Left colon (tissue), 2 donors: ENCODE measurements at places on chromosomes 5 and 9.

DNA sequence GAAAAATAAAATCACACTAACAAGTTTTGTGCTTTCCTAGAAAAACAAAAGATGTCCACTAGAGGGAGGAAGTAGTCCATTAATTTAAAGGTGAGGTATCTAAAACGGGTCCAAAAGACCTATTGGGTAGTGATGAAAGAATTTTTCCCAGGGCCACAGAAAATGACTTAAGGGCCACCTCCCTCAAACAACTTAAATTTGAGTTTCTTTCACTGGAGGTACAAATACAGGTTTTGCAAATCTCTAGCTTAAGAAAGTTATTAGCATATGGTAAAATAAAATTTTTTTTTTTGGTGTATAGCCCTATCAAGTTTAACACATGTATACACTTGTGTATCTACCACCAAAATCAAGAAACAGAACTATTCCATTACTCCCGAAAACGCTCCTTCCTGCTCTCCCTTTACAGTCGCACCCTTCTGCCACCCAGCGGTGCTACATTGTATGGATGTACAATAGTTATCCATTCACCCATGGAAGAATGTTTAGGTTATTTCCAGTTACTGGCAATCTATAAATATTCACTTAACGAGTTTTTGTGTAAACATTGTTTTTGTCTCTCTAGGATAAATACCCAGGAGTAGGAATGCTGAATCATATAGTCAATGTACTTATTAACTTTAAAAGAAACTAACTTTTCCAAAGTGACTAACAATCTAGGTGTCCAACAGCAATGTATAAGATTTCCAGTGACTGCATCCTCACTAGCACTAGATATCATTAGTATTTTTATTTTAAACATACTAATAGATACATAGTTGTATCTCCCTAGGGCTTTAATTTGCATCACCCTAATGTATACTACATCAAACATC is 21.9 kb downstream of the DEPDC1B start:
- peak; percentile 85 for DNase-seq

GRCh38 chr9:73558471-73558870 is 406.8 kb downstream of the ANXA1 start:
- DNase-seq = no peak

- no peak for DNase-seq
These were observed 139.3 kb upstream of the TLE4 start for GRCh38 chr9:79432485-79432884.

DNA sequence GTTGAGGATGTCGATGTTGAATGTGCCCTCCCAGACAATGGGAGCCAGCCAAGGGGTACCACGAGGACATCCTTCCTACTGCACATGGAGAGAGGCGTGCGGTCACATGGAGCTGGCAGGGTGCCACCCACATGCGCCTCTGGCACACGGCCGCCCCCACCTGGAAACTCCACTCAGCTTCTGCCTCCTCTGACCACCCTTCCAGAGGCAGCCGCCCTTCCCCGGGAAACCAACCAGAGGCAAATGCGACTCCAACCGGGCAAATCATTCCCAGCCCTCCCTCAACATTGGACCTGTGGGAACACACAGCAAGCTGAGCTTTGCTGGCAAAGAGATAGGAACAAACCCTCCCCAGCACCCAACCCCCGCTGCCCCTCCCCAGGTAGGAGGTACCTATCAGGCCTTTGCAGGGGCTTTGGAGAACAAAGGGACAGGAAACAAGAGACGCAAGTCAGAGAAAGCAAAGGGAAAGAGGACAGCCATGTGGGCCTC is 17.5 kb downstream of the ABO start:
- DNase-seq = no peak

DNA sequence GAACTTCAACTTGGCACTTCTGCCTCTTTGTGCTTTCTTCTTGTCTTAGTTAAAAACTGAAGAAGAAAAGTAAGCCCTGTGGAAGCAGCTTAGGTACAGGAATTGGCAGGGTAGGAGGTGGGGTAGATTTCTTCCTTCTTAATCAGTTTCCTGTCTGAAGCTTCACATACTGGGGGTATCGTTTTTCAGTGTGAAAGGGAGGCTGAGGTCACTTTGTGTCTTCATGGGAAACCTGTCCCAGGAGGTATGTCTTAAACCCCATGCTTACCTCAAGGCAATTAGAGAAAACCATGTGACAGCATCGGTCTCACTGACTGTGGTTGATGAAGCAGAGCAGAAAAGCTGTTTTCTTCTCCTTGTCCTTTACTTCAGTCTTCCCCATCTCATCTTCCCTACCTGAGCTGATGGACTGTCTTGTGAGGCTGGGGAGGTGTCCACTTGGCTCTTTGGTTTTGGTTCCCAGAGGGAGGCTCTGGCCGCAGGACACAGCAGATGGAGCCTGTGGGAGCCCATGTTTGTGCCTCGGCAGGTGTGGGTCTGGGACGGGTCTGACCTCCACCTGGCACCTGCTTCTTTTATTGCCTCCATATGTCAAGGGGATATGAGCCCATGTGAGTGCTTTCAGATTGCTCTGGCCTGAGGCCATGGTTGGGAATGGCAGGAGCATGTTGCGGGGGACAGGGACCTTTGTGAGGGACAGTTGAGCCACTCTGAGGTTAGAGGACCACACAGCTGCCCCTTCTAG is 47.0 kb downstream of the SH3GL2 start:
- no peak for DNase-seq

DNA sequence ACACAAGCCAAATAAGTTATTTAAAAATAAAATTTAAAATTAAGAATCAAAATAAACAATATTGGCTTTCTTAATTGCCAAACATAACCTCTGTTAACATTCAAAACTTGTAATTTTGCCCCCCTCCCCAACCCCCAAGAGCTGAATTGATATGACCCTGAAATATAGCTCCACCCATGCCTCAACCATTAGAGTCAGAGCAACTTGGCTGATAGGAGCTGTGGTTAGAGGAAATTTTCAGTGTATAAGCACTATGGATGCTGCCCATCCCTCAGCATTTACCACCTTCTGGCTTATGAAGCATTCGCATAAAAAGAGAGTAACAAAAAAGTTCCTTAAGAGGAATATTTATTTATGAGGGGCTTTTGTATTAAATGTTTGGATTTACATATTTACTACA is 6.1 kb downstream of the POC5 start:
- no peak for DNase-seq

DNA sequence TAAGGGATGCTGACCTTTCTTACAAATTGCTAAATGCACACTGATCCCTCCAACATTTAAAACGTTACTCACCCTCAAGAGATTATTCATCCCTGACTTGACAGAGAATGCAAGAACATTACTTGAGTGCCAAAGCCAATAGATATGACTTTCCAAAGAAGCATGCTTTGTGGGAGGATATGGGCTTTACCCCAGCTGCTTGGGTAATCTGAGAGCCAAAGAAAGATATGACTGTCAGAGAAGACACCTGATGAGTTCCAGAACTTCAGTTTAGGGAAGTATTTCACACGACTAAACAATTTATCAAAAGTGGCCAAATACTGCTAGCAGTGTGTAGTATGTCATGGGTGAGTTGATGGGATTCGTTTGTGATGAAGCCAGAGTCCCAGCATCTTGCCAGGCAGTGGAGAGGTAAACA is 7.4 kb upstream of the SPDL1 start:
- DNase-seq = no peak

DNA sequence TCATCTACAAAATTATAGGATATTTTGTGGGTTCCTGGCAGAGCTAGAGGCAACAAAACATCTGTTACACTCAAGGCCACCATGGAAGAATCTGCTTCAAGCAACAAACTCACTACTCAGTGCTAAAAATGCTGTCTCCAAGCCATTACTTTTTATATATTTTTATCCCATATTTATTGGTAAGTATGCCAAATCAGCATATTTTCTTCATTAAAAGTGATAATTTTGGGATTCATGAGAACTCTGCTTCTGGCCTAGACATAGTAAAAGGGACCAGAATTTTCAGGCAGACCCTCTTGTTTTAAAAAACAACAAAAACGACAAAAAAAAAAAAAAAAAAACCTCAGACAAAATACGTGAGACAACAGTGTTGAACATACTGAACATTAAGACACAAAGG is 236.0 kb downstream of the EDIL3 start:
- DNase-seq = no peak

DNA sequence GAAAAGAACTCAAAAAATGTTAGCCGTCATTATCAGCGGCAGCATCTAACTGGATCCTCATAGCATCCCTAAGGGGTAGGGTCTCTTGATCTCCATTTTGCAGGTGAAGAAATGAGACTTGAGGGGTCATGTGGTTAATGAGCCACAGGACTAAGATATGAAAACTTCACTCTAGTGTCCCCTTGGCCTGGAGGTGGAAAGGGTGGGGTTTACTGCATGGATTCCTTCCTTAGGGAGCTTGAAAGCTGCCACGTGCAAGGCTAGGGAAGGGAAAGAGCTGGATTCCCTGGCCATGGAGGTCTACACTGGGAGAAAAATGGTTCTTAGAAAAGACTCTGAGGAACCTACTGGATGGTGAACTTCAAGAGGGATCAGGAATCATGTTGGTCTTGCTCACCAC is 107.9 kb downstream of the SPRY4 start:
- DNase-seq = no peak

DNA sequence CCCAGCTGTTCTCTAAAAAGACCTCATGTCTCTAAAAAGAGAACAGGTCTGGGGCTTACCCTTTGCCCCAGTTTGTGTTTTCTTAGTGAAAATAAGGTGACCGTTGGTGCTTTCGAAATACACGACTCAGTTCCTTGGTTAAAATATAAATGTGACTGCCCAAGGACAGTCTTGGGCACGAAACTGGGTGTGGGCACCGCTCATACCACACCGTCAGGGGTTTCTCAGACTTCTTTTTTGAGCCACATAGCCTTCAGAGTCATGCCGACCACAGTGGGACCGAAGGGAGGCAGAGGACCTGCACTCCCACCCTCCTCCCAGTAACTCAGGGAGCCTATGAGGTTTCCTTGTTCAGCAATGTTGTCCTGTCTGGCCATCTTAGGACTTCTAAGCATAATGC is 6.5 kb downstream of the SNX18 start:
- DNase-seq = no peak

GRCh38 chr5:15932066-15932465 is 247.5 kb downstream of the MARCHF11 start:
- no peak for DNase-seq

DNA sequence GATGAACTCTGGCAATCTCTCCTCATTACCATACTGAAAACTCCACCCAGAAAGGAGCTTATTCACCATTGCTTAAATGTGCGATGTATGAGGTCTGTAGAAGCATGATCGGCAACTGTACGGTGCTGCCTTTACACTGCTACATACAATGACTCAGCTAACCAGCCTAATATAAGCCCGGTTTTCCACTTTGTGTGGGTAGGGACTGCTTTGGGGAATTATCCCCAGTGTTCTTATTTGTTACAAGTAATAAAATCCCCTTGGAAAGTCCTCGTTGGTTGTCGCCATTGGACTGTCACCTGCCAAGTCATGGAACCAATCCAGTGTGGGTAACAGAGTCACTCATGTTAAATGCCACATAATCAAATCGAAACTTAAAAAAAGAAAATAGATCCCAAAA is 23.5 kb upstream of the TENT2 start:
- DNase-seq = no peak

- DNase-seq = no peak
These were observed 23.2 kb upstream of the SLC25A51 start for GRCh38 chr9:37927132-37927531.

DNA sequence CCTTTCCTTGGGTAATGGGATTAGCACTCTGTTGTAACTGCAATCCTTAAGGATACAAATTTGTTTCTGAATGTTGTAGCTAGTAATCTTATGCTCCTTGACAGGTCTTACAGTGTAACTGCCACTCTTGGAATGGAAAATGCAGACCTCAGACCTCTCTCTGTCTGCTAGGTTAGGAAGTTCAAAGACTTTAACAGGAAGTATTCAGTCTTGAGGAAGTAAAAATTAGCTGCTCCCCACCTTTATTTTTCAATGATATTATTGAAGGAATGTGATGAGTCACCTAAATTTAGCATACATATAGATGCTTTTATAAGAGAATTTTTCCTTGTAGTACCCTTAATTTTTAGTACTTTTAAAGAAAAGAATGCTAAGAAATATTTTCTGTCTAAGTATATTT is 71.5 kb downstream of the PAM start:
- DNase-seq = no peak

- no peak for DNase-seq
These were observed 145.8 kb downstream of the TMEM232 start for GRCh38 chr5:110580625-110581024.

GRCh38 chr9:13865869-13866268 is 448.1 kb downstream of the NFIB start:
- no peak for DNase-seq

DNA sequence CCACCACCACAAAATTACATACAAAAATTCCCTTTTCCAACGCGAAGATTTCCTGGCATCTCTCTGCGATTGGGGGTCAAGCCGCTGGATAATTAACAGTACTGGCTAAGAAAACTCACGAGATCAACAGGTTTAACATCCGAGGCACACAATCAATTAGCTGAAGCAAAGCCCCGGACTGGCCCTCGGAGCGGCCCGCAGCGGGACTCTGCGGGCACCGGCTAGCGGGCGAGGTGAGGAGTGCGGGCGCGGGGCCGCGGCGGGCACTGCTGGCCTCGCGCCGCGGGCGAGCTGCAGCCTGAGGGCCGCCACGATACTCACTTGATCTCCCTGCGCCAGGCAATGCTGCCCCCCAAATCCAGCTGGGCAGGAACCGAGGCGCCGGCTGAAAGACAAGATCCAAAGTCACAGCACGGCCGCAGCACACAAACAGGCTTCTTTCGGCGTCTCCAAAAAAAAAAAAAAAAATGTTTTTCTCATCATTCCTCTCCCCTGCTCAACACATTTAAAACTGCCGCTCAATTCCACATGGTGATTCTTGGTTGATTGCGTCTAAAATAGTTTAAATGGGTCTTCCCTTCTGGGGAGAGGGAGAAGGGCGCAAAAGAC is 210.2 kb downstream of the MEF2C start:
- no peak for DNase-seq

- DNase-seq = no peak
These were observed 175.8 kb upstream of the KLF9 start for GRCh38 chr9:70590315-70590677.

DNA sequence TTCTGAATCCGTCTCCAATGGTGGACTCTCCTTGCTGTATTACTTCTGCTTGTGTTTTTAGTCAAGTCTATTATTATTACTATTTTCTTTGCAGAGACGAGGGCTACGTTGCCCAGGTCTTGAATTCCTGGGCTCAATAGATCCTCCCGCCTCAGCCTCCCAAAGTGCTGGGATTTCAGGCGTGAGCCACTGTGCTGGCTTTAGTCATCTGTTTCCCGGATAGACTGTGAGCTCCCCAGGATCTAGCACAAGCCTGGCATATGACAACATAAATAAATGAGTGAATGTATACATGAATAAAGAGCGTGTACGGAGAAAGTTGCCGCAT is 439 bp upstream of the DDX46 start:
- DNase-seq = no peak

DNA sequence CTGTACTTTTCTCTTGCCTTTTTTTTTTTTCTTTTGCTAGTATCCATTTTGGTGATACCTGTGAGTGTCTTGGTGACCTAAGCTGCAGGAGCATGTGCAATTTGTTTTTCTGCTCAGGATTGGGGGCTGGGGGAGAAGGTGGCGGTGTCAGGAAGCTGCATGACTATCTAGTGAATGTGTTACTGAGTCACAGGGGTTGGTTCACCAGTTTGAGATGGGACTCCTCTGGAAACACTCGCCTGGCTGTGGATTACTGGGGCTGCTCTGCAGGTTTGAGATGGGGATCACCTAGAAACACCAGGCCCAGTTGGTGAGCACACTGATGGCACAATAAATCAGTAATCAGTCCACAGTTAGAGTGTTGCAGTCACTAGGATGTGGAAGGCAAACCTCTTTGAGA is 447.9 kb downstream of the SPATA31D1 start:
- DNase-seq = no peak
